Kidney (tissue), 22 donors: ENCODE measurements at places on chromosomes 7 and 10. TPM values are rescaled to one million over a fixed set of nuclear protein-coding genes. Genes with fewer than 3 reads are reported as not detected.

Gene XRCC2
- total RNA-seq: 0.44 TPM

GRCh38 chr7:22563621-22564241 lies 63.7 kb upstream of the STEAP1B start:
- H3K4me1 ChIP-seq: peaks cover 24% of the 10 kb centered on the region
- DNase-seq: no peak
- no peaks in the 10 kb centered on the region for H3K36me3 ChIP-seq
- peak overlapping the region; percentile 35 for H3K4me3 ChIP-seq
- no peak overlapping the region for H3K27ac ChIP-seq

DNA sequence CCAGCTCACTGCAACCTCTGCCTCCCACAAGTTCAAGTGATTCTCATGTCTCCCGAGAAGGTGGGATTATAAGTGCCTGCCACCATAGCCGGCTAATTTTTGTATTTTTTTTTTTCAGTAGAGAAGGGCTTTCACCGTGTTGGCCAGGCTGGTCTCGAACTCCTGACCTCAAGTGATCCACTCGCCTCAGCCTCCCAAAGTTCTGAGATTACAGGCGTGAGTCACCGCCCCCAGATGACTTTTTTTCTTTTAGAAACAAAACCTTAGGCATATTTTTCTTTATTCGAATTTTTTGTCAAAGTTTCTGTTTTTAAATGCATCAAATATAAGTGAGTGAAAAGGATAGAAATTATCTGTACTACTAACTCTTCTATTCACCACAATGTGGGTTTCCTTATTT lies 113.1 kb downstream of the LRRC4 start:
- DNase-seq: no peak
- H3K27ac ChIP-seq: no peak overlapping the region
- no peaks in the 10 kb centered on the region for H3K27me3 ChIP-seq
- H3K4me3 ChIP-seq: no peak overlapping the region

GRCh38 chr10:36117231-36117630 lies 475.1 kb upstream of the FZD8 start:
- DNase-seq: no peak
- no peaks in the 10 kb centered on the region for H3K36me3 ChIP-seq
- no peak overlapping the region for H3K27ac ChIP-seq

GRCh38 chr10:34834274-34834673 lies 19.2 kb upstream of the PARD3 start:
- H3K36me3 ChIP-seq: no peaks in the 10 kb centered on the region
- DNase-seq: no peak
- H3K27ac ChIP-seq: no peak overlapping the region

DNA sequence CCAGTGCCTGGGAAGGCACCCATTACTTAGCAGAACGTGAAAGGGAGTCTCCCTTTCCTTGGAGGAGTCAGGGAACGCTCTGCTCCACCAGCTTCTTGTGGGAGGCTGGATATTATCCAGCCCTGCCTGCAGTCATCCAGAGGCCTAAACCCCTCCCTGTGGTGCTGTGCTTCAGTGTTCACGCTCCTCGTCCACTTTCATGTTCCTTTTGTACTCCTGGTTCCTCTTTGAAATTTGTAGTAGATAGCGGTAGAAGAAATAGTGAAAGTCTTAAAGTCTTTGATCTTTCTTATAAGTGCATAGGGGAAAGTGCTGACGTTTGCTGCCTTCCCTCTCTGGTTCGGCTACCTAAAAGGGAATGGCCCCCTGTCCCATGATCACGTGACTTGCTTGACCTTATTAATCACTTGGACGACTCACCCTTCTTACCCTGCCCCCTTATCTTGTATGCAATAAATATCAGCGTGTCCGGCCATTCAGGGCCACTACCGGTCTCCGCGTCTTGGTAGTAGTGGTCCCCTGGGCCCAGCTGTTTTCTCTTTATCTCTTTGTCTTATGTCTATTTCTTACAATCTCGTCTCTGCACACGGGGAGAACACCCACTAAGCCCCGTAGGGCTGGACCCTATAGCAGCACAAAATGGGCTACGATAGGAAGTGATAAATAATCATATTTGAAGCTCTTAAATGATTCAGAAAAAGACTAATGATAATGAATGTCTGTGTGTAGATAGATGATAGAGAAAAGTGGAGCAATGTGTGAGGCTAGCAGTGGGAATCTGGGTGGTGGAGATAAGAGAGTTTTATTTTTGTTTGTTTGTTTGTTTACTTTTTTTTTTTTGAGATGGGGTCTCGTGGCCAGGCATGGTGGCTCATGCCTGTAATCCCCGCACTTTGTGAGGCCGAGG lies 5.8 kb upstream of the ESYT2 start:
- no peak overlapping the region for H3K27ac ChIP-seq
- H3K4me3 ChIP-seq: no peak overlapping the region
- no peaks in the 10 kb centered on the region for H3K4me1 ChIP-seq
- no peaks in the 10 kb centered on the region for H3K27me3 ChIP-seq
- no peaks in the 10 kb centered on the region for H3K36me3 ChIP-seq
- peak; percentile 50 for DNase-seq

Gene MYPN
- total RNA-seq: 0.06 TPM

Gene GSAP
- 29.4 TPM for total RNA-seq

DNA sequence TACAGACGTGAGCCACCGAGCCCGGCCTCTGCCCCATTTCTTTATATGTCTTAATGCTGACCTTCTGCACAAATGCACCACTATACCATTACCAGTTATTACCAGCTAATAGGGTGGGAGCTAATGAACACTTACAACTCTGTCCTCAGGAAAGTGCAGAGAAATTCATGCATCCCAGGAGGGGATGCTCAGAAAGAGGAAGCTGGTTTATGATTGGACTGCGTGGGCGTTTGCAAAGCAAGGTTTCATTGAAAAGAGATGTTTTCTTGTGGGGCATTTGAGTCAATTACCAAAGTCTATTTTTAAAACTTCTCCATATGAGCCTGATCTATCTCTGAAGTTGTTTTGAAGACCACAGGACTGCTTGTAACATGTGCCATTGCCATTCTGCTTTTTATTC lies 417.7 kb upstream of the CELF2 start:
- DNase-seq: no peak
- H3K4me1 ChIP-seq: no peaks in the 10 kb centered on the region
- no peaks in the 10 kb centered on the region for H3K36me3 ChIP-seq
- no peak overlapping the region for H3K4me3 ChIP-seq

- H3K27me3 ChIP-seq: no peaks in the 10 kb centered on the region
- H3K36me3 ChIP-seq: no peaks in the 10 kb centered on the region
Observed at GRCh38 chr10:48199580-48200377, 74.7 kb downstream of the FRMPD2 start.

- no peak for DNase-seq
- H3K4me1 ChIP-seq: peaks cover 5% of the 10 kb centered on the region
Observed at GRCh38 chr10:68153473-68154210, 44.4 kb downstream of the MYPN start.

GRCh38 chr7:79471283-79471682 lies 17.8 kb upstream of the MAGI2 start:
- no peaks in the 10 kb centered on the region for H3K36me3 ChIP-seq
- no peaks in the 10 kb centered on the region for H3K4me1 ChIP-seq
- H3K4me3 ChIP-seq: no peak overlapping the region
- no peak for DNase-seq

Gene CPA5
- total RNA-seq: 1.1 TPM

- no peaks in the 10 kb centered on the region for H3K36me3 ChIP-seq
- no peaks in the 10 kb centered on the region for H3K27me3 ChIP-seq
- H3K4me1 ChIP-seq: no peaks in the 10 kb centered on the region
- H3K27ac ChIP-seq: no peak within 1 kb of the TSS
- H3K4me3 ChIP-seq: no peak within 1 kb of the TSS
- DNase-seq: no peak
Observed at GRCh38 chr7:93226310-93226709, at the start of gene HEPACAM2. Gene HEPACAM2, minus strand, starts transcription at chr7:93226469.

Gene OR6V1
- not detected for total RNA-seq
